ENCODE measurements at places on chromosomes 3 and 15. TPM values are rescaled to one million over a fixed set of nuclear protein-coding genes. Genes with fewer than 3 reads are reported as not detected.

Gene SCG5
- not detected for total RNA-seq

GRCh38 chr3:171327441-171328174 is 132.6 kb downstream of the TNIK start:
- DNase-seq: no peak

- DNase-seq: no peak
Measured at GRCh38 chr15:48175126-48175525, 3.0 kb downstream of the MYEF2 start.

GRCh38 chr3:16066545-16066944 is 107.9 kb upstream of the GALNT15 start:
- DNase-seq: no peak
